ENCODE measurements at places on chromosomes 7 and 10.

- no peak for DNase-seq
Measured at GRCh38 chr10:102222797-102223196, 3.3 kb upstream of the ELOVL3 start.

DNA sequence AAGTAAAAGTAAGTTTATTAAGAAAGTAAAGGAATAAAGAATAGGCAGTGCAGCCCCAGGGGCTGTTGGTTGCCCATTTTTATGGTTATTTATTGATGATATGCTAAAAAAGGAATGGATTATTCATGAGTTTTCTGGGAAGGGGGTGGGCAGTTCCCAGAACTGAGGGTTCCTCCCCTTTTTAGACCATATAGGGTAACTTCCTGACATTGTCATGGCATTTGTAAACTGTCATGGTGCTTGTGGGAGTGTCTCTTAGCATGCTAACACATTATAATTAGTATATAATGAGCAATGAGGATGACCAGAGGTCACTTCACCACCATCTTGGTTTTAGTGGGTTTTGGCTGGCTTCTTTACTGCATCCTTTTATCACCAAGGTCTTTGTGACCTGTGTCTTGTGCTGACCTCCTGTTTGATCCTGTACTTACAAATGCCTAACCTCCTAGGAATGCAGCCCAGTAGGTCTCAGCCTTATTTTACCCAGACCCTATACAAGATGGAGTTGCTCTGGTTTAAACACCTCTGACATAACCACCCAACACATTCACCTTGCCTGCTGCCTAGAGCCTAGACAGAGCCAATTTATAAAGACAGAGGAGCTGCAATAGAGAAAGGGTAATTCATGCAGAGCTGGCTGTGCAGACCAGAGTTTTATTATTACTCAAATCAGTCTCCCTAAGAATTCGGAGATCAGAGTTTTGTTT, 10.9 kb upstream of the ERCC6 start:
- no peak for DNase-seq

- peak; percentile 2 for DNase-seq
Measured at GRCh38 chr7:24290004-24290641, 6.1 kb downstream of the NPY start.

DNA sequence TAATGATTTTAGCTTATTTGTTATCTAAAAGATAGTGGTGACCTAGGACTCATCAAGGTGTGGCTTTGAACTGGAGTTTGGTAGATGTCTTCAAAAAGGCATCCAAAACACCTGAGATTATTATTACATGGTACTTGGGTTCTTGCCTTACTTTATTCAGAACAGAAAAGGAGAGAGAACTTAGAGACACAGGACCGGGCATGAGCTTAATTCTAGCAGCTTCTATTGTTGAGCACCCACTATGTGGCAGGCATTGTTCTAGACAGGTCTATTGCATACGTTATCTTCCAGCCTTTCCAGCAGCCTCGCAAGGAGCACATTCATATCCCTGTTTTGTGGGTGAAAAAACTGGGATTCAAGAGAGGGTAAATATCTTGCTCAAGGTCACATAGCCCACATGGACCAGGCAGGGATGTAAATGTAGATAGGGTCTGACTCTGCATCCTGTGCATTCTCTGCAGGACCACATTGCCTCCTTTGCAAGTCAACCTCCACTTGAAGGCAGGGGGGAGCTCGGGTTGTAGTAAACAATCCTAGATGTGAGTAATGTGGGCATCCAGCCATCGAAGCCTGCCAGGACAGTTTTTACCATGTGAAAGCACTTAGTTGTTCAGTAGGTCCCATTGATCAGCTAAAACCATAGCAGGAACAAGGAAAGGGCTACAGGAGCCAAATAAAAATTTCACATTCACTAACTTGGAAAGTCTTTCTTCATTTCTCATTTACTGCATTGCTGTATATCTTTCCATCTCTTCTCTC, 551.4 kb downstream of the LRMDA start:
- DNase-seq = peak; percentile 12

DNA sequence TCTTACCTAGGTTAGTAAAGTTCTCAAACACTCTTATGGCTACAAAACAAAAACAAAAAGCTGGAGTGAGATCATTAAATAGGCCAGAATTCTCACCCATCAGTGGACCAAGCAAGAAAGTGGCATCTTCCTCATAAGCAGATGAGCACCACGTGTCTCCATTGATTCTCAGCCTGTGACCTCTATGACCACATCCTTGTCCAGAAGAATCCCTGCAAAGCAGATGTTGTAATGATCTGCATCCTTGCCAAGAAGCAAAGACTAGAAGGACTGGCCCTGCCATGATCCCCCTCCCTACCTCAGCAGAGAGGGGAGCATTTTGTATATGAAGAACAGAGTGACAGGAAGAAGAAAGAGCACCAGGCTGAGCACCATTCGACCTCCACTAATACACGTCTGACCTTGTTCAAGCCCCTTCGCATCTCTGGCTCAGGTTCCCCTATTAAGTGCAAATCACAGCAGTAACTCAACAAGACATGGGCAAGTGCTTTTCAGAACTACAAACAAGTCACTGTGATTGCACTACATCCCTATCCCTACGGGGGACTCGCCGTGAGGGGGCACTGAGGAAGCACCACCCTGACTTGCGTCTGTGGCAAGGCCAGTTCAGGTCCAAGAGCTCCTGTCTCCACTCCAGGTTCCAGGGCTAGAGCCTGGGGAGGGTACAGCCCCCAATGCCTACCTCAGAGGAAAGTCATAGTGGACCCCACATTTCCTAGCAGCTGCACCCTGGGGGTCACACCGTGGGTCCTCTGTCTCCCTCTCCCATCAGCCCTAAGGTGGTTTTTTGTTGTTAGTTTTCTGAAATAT, 22.2 kb upstream of the RASSF4 start:
- no peak for DNase-seq

GRCh38 chr7:100173806-100174495, 3.2 kb downstream of the GPC2 start:
- no peak for DNase-seq

Measured in skeletal muscle cell (primary cell).